ENCODE measurements at places on chromosomes 4 and X.

DNA sequence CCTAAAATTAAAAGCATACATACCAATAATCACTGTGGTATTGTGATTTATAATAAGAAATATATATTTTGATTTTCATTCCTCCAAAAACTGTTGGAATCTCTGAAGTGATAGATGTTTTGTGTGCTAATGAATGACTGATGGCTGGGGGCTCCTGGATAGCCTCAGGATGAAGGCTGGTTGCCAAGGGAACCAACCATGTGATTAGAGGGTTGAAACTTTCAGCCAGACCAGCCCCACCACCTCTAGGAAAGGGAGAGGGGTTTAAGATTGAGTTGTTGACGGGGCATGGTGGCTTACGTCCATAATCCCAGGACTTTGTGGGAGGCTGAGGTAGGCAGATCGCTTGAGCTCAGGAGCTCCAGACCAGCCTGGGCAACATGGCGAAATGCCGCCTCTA is 34.0 kb downstream of the HS6ST2 start:
- DNase-seq = no peak

- no peak for DNase-seq
Measured at GRCh38 chr4:17511051-17511450, 839 bp downstream of the QDPR start.

DNA sequence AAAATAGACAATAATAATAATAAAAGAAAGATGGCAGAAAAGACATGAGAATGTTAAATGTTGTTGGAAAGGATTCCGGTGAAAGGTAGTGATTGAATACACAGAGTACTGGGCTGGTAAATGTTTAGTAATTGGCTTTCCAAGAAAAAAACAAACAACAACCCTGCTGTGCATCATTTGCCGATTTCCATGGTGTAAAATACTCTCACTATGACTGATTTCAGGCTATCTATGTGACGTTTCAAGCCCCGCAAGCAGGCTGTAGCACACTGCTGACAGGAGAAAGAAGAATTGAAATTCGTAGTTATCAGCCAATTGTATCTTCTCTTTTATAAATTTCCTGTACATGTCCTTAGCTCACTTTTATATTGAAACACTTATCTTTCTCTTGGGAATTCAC is 13.6 kb upstream of the SEPTIN6 start:
- no peak for DNase-seq

DNA sequence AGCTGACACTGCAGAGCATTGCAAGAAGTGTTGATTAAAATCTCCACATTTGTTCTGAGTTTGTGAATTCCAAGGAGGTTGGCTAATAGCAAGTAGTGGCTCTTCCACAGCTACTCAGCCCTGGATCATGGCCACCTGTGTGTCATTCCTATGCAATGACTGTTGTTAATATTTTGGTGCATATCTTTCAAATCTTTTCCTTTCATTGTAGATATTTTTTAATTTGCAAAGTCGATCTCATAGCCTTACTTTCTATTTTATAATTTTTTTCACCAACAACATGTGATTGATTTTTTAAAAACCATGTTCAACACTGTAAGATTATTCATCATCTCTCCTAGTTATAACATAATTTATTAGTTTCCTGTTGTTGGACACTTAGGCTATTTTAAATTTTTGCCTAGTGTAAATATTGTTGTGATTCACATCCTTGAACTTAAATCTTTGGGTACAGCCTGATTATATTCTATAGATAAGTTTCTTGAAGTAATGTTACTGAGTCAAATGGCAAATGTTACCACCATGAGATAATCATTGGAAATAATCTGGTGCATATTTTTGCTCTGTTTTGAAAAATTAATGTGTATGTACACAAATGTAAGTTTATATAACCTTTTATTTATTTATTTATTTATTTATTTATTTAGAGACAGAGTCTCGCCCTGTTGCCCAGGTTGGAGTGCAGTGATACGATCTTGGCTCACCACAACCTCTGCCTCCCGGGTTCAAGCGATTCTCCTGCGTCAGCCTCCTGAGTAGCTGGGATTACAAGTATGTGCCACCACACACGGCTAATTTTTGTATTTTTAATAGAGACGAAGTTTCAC is 17.1 kb upstream of the ARHGAP10 start:
- DNase-seq = no peak

DNA sequence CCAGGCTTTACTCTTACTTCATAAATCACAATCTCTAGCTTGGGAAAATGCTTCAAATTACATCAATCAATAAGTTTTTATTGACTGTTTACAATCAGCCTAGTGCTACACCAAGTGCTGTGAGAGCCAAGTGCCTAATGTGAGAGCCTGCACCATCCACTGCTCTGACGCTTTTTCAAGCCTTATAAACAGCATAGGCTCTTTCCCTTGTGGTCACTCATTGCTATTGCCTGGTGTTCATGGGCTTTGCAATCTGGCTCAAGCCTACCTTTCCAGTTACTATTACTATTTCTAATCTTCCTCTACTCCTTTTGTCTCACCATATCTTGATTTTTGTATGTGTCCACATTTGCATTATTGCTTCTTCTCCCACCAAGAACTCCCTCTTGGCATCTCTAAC is 77.0 kb downstream of the REELD1 start:
- no peak for DNase-seq

DNA sequence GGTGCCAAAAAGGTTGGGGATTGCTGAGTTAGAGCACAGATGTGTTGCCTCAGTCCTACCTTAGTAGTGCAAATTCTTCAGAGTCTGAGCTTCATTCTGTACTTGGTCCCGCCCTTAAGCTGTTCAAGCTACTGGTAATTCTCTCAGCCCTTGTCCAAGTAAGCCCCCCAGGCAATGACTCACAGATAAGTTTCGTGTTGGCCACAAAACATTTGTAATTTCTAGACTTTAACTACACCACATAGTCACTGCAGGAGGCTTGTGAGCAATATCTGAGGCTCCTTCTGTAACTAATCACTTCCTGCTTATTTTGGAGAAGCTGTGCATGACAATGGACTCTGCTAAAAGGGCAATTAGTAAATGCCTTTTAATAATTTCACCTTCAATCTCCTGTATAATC is 1420.5 kb downstream of the PCDH7 start:
- no peak for DNase-seq

DNA sequence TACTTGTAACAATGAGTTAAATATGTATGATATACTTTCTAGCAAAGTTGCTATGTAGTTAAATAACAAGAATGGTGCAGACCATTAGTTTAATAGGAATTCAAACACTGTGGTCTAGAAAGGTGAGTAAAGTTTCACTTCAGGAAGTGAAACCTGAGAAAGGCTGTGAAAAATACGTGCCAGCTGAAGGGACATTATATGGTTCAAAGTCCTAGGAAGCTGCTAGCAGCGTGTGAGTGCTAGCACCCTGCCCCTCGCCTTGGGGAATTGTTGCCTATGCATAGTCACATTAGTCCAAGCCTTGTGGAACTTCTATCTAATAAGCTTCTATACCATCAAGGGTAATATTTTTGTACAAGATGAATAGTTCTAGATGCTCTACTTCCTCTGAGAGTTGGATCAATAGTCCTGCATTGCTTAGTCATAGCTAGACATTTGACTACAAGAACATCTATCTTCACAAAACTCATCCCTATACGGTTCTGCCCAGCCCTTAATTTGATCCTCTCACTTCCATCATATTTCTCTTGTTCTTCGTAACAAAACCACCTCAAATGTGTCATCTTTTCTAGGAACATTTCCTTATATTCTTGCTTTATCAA is 45.8 kb upstream of the ARSJ start:
- no peak for DNase-seq

DNA sequence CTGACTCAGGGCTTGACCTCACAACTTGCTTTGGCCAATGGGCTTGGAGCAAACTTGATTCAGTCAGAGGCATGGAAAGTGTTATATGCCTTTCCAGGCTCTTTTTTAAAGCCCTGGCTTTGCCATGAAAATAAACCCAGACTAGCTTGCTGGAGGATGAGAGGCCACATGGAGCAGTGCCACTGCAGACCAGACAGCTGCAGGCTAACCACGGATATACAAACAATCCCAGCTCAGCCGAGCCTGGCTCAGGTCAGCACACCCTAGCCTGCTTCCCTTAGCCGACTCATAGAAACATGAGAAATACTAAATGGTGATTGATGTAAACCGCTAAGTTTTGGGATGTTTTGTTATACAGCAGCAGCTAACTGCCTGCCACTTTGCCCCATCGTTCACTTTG is 345.1 kb downstream of the ARHGAP10 start:
- DNase-seq = no peak

- DNase-seq = no peak
Measured at GRCh38 chr4:124055896-124056295, 656.6 kb downstream of the ANKRD50 start.

GRCh38 chr4:119873794-119874325 is 192.8 kb downstream of the MAD2L1 start:
- no peak for DNase-seq

DNA sequence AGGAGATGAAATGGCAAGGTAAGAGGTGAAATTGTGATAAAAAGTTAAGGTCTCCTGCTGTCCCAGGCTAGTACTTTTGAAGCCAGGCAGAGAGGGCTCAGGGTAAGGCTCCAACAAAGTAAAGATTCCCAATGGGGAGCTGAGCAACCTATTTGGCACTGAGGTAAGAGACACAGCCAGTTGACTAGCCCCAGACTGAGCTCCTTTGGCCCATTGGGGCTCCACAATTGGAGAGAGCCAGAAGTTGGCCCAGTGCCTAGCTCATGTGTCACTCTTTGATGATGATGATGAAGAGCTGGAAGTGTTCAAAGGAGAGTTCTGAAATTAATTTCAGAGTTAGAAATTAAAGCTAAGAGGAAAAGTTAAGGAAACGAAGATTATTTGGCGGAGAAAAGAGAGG is 94.6 kb downstream of the RLIM start:
- DNase-seq = no peak

DNA sequence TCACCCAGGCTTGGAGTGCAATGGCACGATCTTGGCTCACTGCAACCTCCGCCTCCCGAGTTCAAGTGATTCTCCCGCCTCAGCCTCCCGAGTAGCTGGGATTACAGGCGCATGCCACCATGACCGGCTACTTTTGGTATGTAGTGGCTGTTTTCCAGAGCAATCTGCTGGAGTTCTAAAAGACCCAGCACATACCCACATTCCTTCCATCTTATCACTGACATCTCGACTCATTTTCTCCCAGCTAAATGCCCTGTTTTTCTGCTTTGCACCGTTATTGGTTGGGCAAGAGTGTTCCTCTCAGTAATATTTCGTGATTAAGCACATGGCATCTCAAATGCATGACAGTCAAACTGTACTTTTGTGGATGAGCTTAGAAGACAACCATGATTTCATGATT is 53.7 kb downstream of the PRKX start:
- no peak for DNase-seq

- DNase-seq = no peak
Measured at GRCh38 chrX:70168238-70169188, 8.8 kb upstream of the DGAT2L6 start.

DNA sequence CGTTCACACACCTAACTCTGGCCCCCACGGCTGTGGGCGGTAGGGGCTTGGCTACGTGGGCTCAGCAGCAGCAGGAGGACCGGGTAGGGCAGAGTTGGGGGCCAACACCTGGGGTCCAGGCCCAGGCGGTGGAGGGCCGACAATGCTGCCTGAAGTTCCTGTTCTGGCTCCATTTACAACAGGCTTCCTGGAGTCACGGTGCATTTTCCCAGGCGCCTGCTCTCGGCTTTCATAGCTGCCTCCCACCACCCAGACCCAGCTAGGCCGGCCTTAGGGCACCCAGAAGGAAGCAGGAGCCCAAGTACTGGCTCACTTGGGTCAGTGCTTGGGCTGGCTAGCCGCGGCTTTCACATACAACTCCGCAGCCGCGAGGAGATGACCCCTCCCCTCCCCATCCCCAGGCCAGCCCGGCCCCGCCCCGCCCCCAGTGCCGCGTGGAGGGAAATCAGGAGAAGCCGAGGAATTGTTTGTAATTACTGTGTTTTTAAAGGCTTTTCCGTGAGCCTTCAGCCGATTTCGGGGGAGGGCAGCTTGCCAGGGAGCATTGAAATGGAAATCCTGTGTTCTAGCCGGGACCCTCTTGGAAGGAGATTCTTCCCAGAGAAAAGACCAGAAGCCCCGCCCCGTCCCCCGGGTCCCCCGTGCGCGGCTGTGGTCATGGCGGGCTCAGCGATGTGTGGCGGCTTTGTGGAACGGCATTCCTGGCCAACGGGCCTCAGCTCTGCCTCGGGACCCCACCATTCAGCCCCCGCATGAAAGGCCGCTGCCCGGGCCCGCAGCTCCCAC is 28.5 kb downstream of the PJA1 start:
- DNase-seq = no peak

DNA sequence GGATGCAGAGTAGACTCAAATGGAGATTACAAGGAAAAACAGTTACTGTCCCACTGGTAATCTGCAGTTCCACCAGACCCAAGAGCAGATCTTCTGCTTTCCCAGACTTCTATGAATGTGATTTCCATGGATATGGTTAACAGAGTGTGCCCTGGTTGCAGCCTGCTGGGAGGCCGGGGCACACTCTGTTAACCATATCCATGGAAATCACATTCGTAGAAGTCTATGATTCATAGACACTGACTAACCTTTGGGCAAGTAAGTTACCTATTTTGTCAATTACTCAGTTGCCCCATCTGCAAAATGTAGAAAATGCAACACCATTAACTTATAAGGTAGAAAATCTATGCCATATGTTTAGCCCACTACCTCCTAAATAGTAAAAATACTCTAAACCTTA is 443.1 kb upstream of the PITX2 start:
- no peak for DNase-seq

DNA sequence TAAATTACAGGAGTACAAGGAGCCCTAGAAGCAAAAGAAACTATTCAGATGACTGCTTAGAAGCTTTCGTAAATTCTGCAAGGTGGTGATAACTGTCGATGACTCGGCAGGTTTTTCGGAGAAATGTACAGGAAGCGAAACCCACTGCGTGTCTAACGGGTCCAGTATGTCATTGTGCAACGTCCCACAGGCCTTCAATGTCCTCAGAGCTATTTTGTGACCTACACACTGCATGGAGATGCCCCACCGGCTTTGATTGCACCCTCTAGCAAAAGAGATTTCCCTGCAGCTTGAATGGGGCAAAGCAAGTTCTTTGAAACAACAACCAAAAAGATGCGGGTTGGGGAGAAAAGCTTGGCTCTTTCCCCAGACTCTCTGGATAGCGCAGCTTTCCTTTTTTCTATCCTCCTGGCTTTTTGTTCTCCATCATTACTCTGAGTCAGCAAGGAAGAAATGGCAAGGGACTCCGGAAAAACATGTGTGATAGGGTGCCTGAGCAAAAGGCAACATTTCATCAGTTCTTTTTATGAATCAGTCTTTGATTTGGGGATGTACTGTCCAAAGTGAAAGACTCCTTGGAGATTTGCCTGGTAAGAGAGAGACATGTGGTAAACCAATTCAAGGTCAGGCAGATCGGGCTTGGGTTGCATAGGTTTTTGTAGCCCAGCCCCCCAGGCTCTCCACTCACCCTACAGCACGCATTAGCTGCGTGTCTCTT is 112.0 kb upstream of the TBL1X start:
- DNase-seq = no peak
